ENCODE measurements at places on chromosomes 6 and 20.

DNA sequence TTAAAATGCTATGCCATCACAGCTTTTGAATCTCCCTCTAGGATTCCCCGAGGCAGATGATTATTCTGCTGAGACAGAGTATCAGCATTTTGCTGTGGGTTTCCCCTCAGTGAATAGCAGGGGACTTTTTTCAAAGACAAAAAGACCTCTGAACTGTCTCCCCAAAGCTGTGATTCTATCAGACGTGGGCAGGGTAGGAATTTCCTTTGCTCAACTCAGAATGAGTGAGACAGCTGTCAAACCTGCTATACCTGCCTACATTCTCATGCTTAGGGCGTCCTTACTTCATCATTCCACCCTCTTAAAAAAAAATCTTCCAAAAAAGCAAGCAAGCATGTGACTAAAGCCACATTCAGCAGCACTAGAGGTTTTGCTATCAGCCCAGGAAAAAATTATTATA, 147.6 kb upstream of the FAM83B start:
- DNase-seq, result no peak

DNA sequence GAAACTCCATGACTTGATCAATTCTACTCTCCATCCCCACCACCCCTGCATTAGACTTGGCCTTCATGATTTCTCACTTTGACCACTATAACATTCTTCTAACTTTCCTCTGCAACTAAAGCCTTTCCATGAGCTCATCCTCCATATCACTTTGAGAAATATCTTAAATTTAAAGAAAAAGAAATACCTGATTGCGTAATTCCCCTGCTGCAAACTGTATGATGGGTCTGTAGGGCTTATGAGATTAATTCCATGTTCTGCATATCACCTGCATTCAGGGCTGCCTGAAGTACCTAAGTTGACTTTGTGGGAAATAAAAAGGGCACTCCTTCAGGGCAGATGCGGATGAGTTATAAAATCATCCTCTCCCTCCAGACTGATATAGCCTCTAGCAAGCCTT, 549.8 kb downstream of the LMBRD1 start:
- no peak for DNase-seq

DNA sequence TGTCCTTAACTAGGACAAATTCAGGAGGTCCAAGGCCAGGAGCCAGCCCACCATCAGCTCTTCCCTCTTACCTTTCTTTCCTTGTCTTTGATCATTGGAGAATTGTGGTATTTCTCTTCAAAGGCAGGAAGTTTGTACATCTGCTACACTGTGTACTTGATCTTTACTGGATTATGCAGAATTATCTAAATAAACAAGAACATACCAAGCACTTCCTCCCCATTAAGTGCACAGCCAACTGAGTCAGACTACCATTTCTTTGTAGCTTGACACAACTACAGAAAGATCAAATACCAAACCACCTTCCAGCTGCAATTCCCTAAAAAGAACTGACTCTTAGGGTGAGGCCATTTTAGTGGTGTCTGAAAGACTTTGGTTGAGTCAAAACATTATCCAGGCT, 195.1 kb downstream of the HDGFL1 start:
- DNase-seq, result no peak

GRCh38 chr6:35706468-35706867, 17.8 kb upstream of the FKBP5 start:
- DNase-seq, result no peak

GRCh38 chr6:139839506-139840156, 465.2 kb upstream of the CITED2 start:
- no peak for DNase-seq
